ENCODE measurements at places on chromosomes 13 and 19. TPM values are rescaled to one million over a fixed set of nuclear protein-coding genes. Genes with fewer than 3 reads are reported as not detected.

Gene ZNF556
- 0.09 TPM for polyA plus RNA-seq

Gene TIMM29
- polyA plus RNA-seq = 17.5 TPM

DNA sequence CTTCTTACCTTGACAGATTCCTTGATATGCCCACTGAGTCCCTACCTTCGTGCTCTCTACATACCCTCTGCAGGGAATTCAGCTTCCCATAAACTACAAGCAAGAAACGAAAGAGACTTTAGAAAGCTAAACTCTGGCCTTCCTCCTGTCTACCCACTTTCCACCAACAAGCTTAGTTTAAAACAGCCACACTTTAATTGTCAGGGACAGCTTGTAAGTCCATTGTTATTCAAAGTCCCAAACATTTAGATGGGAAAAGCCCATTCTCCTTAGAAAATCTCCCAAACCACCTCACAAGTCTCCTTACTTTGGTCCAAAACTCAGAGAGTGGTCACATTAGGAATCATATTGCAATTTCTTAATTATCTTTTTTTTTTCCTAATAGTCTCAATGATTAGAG is 2695.8 kb downstream of the PCDH9 start:
- H3K27ac ChIP-seq = no peak overlapping the region
- DNase-seq = no peak
- H3K4me3 ChIP-seq = no peak overlapping the region
- H3K27me3 ChIP-seq = no peaks in the 10 kb centered on the region
- H3K36me3 ChIP-seq = no peaks in the 10 kb centered on the region
- no peaks in the 10 kb centered on the region for H3K4me1 ChIP-seq

DNA sequence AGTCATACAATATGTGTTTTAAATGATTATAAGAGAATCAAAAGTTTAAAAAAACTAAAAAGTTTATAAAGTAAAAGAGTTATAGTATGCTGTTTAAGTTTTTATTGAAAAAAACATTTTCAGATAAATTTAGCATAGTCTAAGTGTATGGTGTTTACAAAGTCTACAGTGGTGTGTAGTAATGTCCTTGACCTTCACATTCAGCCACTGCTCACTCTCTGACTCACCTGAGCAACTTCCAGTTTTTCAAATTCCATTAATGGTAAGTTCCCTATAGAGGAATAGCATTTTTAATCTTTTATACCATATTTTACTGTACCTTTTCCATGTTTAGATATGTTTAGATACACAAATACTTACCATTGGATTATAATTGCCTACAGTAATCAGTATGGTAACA is 842.4 kb upstream of the KLHL1 start:
- no peak overlapping the region for H3K4me3 ChIP-seq
- no peak overlapping the region for H3K27ac ChIP-seq
- H3K36me3 ChIP-seq = no peaks in the 10 kb centered on the region
- no peaks in the 10 kb centered on the region for H3K4me1 ChIP-seq
- DNase-seq = no peak

GRCh38 chr13:34410678-34411077 is 531.4 kb upstream of the NBEA start:
- no peak overlapping the region for H3K27ac ChIP-seq
- H3K4me3 ChIP-seq = no peak overlapping the region
- no peaks in the 10 kb centered on the region for H3K36me3 ChIP-seq
- H3K4me1 ChIP-seq = no peaks in the 10 kb centered on the region
- H3K27me3 ChIP-seq = no peaks in the 10 kb centered on the region

Data from K562 (cell line).